Hepatocyte (in vitro differentiated cells): ENCODE measurements at places on chromosomes 5 and 9. TPM values are rescaled to one million over a fixed set of nuclear protein-coding genes. Genes with fewer than 3 reads are reported as not detected.

GRCh38 chr9:136671646-136672430, 9.1 kb downstream of the EGFL7 start:
- no peak overlapping the region for H3K4me3 ChIP-seq
- H3K36me3 ChIP-seq, result no peaks in the 10 kb centered on the region
- H3K4me1 ChIP-seq, result peaks cover 17% of the 10 kb centered on the region

- no peaks in the 10 kb centered on the region for H3K36me3 ChIP-seq
- no peaks in the 10 kb centered on the region for H3K27me3 ChIP-seq
- no peak overlapping the region for H3K4me3 ChIP-seq
- H3K4me1 ChIP-seq, result peaks cover 21% of the 10 kb centered on the region
Observed at GRCh38 chr5:65828022-65828896, 98.1 kb upstream of the ERBIN start.

DNA sequence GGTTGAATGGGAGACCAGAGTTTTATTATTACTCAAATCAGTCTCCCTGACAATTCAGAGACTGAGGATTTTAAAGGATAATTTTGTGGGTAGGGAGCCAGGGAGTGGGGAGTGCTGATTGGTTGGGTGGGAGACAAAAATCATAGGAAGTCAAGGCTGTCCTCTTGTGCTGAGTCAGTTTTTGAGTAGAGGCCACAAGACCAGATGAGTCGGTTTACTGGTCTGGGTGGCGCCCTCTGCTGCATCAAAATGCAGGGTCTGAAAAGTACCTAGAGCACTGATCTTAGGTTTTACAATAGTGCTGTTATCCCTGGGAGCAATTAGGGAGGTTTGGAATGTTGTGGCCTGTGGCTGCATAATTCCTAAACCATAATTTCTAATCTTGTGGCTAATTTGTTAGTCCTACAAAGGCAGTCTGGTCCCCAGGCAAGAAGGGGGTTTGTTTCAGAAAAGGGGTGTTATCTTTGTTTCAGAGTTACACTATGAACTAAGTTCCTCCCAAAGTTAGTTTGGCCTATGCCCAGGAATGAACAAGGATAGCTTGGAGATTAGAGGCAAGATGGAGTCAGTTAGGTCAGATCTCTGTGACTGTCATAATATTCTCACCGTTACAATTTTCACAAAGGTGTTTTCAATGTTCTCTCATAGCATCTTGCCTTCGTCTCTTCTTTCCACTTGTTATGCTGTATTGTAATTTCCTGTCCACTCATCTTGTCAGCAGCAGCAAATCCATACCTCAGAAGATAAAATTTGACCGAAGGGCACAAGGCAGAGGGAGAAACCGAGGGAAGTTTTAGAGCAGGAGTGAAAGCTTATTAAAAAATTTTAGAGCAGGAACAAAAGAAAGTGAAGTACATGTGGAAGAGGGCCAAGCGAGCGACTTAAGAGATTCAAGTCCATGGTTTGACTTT, 59.2 kb upstream of the CLINT1 start:
- peaks cover 26% of the 10 kb centered on the region for H3K4me1 ChIP-seq
- H3K27ac ChIP-seq, result peak overlapping the region; percentile 81
- no peaks in the 10 kb centered on the region for H3K36me3 ChIP-seq
- H3K4me3 ChIP-seq, result no peak overlapping the region
- no peaks in the 10 kb centered on the region for H3K27me3 ChIP-seq

DNA sequence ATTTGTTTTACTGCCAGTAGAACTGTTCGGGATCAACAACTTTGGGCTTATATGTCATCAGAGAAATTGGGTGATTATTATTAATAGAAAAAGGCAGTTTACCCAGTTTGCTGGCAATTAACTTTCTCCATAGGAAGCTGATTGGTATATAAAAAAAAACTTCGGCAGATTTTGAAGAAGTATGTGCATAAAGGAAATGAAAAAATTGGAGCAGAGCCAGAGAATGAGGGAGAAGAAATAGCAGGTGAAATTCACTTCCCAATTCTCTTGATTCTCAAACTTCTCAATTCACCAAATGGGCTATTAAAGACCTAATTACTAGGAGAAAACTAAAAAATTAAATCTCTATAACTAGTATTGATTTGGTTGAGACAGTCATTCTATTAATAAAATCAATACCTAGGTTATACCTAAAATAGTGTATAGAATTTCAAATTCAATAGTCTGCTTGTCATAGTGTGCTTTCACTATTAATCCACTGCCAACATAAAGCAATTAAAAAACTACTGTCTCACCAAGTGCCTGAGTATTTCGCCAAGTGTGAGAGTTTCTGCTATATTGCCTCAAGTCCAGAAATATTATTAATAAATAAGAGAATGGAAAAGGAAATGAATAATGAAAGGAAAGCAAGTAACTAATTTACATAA, 47.5 kb downstream of the STX17 start:
- H3K4me1 ChIP-seq, result no peaks in the 10 kb centered on the region
- no peak for DNase-seq
- H3K36me3 ChIP-seq, result no peaks in the 10 kb centered on the region
- H3K27me3 ChIP-seq, result no peaks in the 10 kb centered on the region
- H3K4me3 ChIP-seq, result no peak overlapping the region
- no peak overlapping the region for H3K27ac ChIP-seq

DNA sequence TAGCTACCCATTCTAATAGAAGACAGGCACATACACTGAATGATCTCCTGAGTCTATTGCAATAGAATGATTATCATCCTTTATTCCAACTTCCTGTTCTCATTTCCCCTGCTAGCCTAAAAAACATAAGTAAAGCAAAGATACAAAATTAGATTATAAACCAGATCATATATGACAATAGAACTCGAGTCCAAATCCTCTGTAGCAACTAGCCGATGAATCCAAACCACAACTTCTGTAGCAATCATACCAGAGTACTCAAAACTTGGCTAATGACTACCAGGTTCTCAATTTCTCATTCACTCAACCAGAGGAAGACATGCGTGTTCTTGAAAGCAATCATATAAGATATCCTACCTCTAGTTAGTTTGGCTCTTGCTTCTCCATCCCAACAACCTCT, 622.1 kb downstream of the PSAT1 start:
- DNase-seq, result no peak
- H3K4me3 ChIP-seq, result no peak overlapping the region
- no peak overlapping the region for H3K27ac ChIP-seq

GRCh38 chr5:38466424-38467189, 89.8 kb downstream of the LIFR start:
- H3K27ac ChIP-seq, result no peak overlapping the region
- no peak for DNase-seq
- H3K4me3 ChIP-seq, result no peak overlapping the region

DNA sequence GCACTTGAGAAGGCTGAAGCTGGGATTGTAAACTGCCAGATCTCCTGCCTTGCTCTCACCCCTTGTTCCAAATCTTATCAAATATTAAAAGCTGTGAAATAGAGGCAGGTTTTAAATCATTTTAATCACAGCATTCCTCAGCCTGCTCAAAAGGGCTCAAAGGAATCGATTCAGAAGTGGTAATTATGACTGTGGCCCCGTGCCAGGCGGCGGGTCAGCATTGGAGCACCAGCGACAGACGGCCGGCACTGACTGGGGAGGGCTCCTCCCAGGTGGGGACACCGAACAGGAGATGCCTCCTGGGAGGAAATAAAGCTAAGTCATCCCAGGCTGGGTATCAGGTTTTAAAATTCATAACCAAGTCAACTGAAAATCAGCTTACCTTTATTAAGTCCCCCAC, 66.7 kb downstream of the KCNIP1 start:
- no peaks in the 10 kb centered on the region for H3K27me3 ChIP-seq
- no peaks in the 10 kb centered on the region for H3K36me3 ChIP-seq
- H3K27ac ChIP-seq, result no peak overlapping the region
- DNase-seq, result no peak

The ZNF658 gene
- 2.4 and 3.4 TPM in 2 replicates for total RNA-seq

The PDZD2 gene
- 1.9 and 4.0 TPM in 2 replicates for total RNA-seq

The EPB41L4B gene
- total RNA-seq, result 20.6 and 23.1 TPM in 2 replicates

The IL9 gene
- not detected in 2 replicates for total RNA-seq

The FBLL1 gene
- 1.7 and 1.8 TPM in 2 replicates for total RNA-seq

The SARDH gene
- 6.7 and 9.8 TPM in 2 replicates for total RNA-seq

GRCh38 chr9:70569791-70570190, 155.3 kb upstream of the KLF9 start:
- peak overlapping the region; percentile 59 for H3K27ac ChIP-seq
- DNase-seq, result no peak
- H3K4me1 ChIP-seq, result peaks cover 14% of the 10 kb centered on the region
- H3K27me3 ChIP-seq, result no peaks in the 10 kb centered on the region
- H3K4me3 ChIP-seq, result no peak overlapping the region

The ARL14EPL gene
- 0.07 TPM in 1 of 2 replicates, not detected in the other for total RNA-seq

The SLC34A3 gene
- total RNA-seq, result 1.8 and 2.7 TPM in 2 replicates

DNA sequence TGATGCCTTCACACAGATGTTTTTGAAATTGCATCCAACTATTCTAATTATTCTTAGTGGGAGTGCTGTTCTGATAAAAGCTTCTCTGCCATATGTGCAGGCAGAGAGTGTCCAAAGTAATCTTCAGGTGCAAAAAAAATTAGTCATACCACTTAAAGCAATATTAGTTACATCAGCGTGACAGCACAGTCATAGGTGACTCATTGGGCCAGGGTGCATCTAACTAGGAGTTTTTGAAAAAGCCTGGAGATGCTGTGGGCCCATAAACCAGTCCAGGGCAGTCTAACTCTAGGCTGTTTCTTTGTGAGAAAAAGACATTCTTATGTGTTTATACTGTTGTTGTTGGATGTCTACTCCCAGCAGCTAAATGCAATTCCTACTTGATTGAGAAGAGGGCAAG, 33.0 kb upstream of the C6 start:
- no peak overlapping the region for H3K4me3 ChIP-seq
- no peaks in the 10 kb centered on the region for H3K27me3 ChIP-seq
- H3K36me3 ChIP-seq, result no peaks in the 10 kb centered on the region
- peak overlapping the region; percentile 24 for H3K27ac ChIP-seq
- no peaks in the 10 kb centered on the region for H3K4me1 ChIP-seq
- DNase-seq, result peak; percentile 53

The PGM5 gene
- total RNA-seq, result 35.2 and 38.8 TPM in 2 replicates

DNA sequence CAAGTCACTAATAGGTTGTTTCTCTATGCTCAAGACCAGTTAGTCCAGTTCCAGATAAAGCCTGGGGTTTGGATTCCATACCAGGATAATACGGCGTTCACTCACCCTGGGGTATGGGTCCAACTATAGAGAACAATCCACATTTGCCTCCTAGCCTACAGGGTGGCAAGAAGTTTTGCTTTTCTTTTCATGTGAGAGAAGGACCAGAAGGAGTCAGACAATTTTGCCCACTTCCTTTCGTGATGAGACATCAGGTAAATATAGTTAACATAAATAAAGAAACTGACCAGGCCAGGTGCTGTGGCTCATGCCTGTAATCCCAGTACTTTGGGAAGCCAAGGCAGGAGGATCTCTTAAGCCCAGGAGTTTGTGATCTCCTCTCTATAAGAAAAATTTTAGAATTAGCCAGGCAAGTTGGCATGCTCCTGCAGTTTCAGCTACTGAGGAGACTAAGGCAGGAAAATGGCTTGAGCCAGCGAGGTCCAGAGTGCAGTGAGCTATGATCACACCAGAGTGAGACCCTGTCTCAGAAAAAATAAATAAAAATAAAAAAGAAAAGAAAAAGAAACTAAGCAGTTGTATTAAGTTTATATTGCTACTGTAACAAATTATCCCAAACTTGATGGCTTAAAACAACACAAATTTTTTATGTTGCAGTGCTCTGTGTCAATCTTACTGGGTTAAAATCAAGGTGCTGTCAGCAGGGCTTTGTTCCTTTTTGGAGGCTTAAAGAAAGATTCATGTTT, 7.5 kb upstream of the REEP5 start:
- no peaks in the 10 kb centered on the region for H3K36me3 ChIP-seq
- H3K27me3 ChIP-seq, result no peaks in the 10 kb centered on the region
- no peak overlapping the region for H3K4me3 ChIP-seq
- H3K4me1 ChIP-seq, result no peaks in the 10 kb centered on the region

DNA sequence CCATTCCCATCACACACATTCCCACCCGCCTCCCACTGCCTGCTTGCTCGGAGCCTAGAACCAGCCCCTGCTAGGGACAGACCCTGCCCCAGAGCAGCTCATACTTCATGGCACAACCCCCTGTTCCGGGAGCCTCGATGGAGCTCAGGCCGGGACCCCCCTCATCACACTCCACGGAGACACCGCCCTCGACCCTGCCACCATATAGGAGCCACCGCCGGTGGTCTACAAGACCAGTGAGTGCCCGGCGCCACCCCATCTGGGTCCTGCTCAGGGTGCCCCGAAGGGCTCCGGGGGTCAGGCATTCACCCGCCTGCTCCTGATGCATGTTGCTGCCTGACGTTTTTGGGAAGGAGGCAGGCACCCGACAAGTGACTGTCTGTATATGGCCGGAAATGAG, 65.5 kb upstream of the RXRA start:
- H3K4me1 ChIP-seq, result peaks cover 16% of the 10 kb centered on the region
- H3K4me3 ChIP-seq, result no peak overlapping the region
- no peak for DNase-seq
- no peaks in the 10 kb centered on the region for H3K27me3 ChIP-seq

DNA sequence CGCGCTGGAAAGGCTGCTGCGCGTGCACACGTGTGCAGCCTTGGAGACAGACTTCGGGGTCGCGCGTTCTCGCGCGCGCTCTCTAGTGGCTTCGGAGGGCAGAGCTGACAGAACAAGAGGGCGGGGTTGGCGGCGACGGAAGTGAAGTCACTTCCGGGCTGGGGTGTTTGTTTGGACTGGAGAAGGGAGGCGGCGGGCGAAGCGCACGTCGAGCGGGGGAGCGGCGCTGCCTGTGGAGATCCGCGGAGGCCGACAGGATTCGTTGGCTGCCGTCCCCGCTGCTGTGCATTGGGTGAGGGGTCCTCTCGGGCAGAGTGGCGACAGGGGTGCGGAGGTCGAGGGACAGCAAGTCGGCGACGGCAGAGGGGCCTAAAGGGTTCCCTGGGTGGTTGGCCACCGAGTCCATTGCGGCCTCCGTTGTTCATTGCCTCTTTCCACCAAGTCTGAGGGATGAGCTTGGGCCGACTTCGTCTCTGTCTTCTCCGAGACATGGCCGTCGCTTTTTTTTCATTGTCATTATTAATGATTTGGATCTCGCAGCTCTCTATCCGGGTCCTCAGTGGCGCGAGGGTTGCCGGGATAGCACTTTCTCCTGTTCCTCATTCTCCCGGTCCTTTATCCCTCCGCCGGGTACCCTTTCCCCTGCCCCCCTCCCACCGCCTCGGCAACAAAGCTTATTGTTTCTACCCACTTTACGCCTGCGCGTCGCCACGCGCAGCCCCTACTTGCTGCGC, at the start of gene PAIP2:
Gene PAIP2, plus strand, starts transcription at position 166 of the 734 bp plus-strand sequence. CDS start 21,931 bp downstream, outside the sequence.
- H3K27me3 ChIP-seq, result no peaks in the 10 kb centered on the region
- H3K4me1 ChIP-seq, result peaks cover 18% of the 10 kb centered on the region
- DNase-seq, result peak; percentile 98

- H3K27me3 ChIP-seq, result no peaks in the 10 kb centered on the region
- peaks cover 38% of the 10 kb centered on the region for H3K4me1 ChIP-seq
- peak; percentile 15 for DNase-seq
- no peaks in the 10 kb centered on the region for H3K36me3 ChIP-seq
- no peak overlapping the region for H3K4me3 ChIP-seq
- peak overlapping the region; percentile 24 for H3K27ac ChIP-seq
Observed at GRCh38 chr9:112755675-112756074, 5.1 kb downstream of the SNX30 start.
